Stimulated activated CD4-positive, alpha-beta T cell treated with anti-CD3 and anti-CD28 coated beads, Interleukin-4, amount 100 ng/mL, for 24 hours (primary cell): ENCODE measurements at places on chromosomes 5 and 9.

GRCh38 chr5:163498886-163499285, 6.5 kb upstream of the MAT2B start:
- DNase-seq, result no peak

DNA sequence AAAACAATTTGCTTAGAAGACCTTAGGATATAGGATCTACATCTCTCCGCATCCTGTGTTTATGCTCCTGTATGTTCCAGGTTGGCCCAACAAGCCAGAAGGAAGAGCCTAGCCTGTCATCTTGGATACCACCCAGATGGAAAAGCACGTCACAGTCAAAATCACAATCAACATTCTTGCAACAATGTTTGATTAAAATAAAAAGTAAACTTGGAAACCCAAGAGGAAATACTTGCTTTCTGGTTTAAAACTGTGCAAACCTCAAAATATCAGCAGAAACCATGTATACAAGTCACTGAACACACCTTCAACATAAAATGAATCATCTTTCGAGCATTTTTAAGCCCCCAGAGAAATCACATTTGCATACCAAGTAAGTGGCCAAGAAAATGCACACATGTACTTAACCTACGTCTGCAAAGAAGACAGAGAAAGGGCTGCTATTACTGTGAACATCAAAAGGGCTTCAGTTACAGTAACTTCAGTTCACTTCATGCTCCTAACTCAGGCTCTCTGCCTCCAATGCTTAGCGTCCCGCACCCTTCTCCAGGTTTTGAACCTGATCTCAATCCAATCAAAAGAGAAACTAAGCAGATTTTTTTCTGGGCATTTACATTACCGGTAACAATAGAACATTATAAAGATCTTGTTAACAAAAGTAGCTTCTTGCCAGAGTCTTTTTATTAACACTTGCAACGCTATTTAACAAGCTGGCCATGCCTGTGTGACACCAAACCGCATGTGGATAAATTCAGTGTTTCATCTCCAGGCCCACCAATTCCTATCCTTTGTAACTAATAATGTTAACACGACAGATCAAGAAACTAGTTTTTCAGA, 1.3 kb downstream of the ENC1 start:
- no peak for DNase-seq

DNA sequence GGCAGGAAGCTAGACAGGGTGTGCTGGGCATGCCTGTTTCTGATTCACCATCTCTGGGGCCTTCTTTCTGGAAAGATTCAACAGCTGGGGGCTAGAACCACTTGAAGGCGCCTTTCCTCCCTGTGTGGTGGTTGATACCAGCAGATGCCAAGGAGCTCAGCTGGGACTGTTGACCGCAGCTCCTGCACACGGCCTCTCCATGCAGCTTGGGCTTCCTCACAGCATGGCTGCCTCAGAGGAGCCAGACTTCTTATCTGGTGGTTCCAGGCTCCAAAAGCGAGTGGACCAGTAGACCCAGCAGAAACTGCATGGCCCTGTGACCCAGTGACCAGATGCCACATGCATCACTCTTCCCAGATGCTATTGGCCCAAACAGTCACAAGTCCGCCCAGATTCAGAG, 74.7 kb upstream of the COL5A1 start:
- DNase-seq, result no peak

DNA sequence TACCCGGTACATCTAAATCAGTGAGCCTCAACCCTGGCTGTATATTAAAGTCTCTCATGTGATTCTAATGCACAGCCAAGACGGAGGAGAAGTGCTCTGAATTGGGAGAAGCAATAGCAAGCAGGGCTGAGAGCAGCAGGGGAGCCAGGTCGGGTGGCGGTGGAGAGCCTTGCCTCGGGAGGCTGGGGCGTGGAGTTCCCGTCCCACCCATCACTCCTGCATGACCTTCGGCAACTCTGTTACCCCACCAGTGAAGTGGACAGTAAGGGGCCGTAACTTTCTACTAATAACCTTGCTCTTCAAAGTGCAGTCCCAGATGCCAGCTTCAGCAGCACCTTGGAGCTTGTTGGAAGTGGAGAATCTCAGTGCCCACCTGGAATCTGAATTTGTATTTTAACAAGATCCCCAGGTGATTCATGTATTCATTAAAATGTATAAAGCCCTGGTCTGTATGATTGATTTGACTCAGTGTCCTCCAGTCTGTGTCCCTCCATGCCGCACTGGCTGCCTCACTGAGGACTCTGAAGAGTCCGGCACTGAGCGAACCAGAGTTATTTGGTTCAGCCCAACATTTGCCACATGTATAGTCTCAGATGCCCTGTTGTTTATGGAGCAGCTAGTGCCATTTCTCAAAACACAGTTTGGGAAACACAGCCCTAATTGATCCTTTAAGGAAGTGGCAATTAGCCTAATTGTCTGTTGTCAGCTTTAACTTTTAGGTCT, 6.5 kb downstream of the ERGIC1 start:
- DNase-seq, result no peak

GRCh38 chr9:136516191-136516654, 29.6 kb downstream of the NOTCH1 start:
- no peak for DNase-seq

GRCh38 chr9:70954596-70955143, 166.8 kb downstream of the TRPM3 start:
- DNase-seq, result no peak

- no peak for DNase-seq
Measured at GRCh38 chr5:59540366-59540765, 353.2 kb downstream of the PDE4D start.

- no peak for DNase-seq
Measured at GRCh38 chr9:133090752-133091385, 29.1 kb downstream of the CEL start.

GRCh38 chr5:139705655-139706587, 57.8 kb downstream of the CXXC5 start:
- DNase-seq, result no peak

DNA sequence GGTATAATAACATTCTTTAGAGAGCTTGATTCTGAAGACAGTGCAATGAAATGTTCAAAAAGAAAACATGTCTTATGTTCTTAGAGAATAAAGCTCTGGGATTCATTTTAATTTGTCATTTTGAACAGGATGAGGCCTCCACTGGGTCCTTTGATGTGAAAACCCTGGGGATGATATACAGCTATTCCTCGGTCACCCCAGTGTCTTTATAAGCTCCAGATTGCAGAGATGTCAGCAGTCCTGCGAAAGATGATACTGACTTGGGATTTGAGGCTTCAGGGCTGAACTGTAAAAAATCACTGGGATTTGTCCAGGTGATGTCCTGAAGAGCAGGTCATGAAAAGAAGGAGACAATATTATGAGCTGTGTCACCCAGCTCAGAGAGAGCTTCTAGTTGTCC, 529.7 kb upstream of the ZNF608 start:
- no peak for DNase-seq

- DNase-seq, result no peak
Measured at GRCh38 chr9:136784249-136784996, 6.7 kb upstream of the TMEM141 start.

GRCh38 chr9:19156026-19156474, 28.8 kb upstream of the PLIN2 start:
- DNase-seq, result no peak

DNA sequence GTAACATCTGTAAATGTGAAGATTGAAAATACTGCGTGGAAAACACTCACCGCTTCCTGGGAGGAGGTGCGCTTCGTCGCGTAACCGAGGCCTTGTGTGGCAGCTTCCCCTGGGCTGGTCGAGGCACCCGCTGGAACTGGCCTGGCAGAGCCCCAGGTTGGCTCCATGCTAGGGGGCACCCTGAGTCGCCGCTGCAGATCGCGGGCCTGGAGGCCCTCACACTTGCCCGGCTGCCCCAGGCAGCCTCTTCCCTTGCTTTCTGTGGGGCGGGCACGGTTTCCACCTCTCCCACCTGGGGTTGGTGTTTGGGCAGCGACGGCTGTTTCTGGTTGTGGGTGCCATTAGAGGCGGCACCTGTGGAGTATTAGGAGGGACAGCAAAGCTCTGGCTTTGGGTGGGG, 852 bp downstream of the ZNF354C start:
- DNase-seq, result no peak

GRCh38 chr5:41908374-41909079, 4.4 kb downstream of the RIMOC1 start:
- DNase-seq, result no peak

GRCh38 chr9:16098306-16098705, 545.5 kb downstream of the CCDC171 start:
- DNase-seq, result no peak

DNA sequence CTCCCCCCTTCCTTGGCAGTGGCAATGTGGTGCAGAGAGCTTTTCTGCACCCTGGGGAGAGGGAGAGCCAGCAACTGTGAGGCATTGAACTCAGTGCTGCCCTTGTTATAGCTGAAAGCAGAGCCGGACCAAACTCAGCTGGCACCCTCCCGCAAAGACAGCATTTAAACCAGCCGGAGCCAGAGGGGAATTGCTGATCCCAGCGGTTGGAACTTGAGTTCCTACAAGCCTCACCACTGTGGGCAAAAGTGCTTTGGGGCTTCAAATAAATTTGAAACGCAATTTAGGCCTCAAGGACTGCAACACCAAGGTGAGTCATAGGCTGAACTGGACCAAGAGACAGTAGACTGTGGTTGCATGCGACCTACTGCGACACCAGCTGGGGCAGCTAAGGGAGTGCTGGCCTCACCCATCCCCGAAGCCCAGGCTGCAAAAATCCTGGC, 207.6 kb upstream of the CDKN2B start:
- no peak for DNase-seq

DNA sequence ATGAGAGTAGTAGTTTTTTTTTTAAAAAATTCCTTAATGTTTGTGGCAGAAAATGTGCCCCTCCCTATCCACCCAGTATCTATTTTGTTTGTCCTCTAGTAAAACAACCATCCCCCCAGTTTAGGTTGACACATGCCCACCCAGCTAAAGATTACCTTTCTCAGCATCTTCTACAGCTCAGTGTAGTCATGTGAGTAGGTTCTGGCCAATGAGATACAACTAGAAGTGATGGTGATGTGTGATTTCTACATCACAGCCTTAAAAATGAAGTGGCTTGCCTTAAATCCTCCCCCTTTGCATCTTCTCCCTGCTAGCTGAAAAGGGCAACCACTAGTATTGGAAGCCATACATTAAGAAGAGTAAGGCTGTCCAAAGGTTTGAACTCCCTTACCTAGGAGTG, 14.9 kb downstream of the CHD1 start:
- no peak for DNase-seq

DNA sequence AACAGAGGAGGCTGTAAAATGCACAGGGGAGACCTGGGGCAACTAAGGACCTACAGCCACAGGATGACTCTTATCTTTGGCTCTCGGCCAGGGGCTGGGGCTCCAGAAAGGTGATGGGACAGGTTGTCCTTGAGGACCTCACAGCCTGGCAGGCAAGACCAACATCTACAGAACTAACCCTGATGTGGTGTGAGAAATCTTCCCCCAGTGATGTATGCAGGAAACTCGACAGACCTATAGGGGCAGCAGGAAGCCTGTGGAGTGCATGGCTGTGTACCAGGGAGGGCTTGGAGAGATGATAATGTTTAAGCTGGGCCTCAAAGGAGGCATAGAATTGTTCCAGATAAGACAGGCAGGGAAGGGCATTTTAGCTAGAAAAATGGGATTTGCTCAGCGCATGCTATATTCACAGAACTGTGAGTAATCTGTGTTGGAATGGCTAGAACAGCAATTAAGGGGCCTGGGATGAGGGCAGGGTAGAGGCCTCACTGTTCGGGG, 68.5 kb upstream of the SLC25A51 start:
- no peak for DNase-seq

- DNase-seq, result no peak
Measured at GRCh38 chr5:75611311-75612225, at the start of gene ANKDD1B. Gene ANKDD1B (plus strand): TSS chr5:75611453. CDS start chr5:75611635, 182 bp downstream.

- no peak for DNase-seq
Measured at GRCh38 chr9:100375658-100376057, 22.9 kb upstream of the TEX10 start.

DNA sequence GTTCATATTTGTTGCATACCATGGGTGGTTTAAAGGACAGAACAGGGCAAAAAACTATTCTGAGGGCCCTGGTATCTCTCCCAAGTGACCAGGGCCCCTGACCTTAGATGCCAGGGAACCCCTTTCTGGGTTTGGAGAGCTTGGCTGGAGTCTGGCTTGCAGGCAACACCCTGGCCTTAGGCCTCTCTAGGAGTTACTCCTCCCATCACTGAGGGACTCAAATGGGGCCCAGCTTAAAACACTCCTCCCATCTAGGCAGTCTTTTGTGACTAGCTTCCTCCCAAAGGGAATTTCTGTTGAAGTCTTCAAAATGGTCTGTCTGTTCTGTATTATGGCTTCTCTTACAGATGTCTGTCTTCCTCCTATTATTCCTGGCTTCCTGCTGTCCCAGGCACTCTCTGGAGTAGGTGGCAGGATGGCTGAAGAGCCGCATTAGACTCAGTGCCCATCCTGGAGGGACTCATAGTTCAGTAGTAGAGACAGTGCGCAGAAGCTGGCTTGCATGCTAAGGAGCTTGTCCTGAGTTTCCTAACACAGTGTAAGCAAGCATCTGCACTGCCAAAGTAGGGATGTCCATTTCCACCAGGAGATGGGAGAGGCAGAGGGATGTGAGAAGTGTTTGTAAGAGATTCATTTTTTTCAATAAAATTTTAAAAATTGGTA, 10.0 kb downstream of the COL15A1 start:
- DNase-seq, result no peak

- no peak for DNase-seq
Measured at GRCh38 chr5:101585366-101585765, 682.3 kb upstream of the ST8SIA4 start.

- no peak for DNase-seq
Measured at GRCh38 chr5:156914371-156914737, 48.7 kb downstream of the TIMD4 start.

DNA sequence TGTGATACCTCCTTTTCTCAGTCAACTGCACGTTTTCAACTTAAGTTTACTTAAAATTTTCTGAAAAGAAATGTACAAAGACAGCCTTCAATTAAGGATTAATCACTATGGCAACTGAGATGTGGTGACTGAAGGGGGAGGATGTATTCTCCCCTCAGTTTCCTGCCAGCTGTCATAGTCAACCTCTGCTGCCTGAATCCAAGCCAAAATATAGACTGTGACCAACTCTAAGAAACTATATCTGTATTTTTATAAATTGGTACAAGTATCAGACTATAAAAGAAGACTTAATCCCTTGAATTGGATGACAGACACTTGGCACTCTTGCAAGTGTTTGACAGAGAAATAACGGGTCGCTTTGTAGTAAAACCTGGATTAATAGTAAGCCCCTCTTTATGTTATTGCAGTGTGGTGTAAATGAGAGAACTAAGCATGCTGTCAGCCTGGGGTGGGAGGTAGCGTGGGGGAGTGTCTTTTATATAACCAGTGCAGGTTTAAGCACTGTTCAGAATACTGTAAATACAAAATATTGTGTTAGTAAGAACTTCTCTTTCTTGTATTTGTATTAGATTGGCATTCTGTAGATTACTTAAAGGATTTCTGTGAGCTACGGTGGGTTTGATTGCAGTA, 106.4 kb downstream of the ERCC6L2 start:
- no peak for DNase-seq
